ENCODE measurements at places on chromosomes 1 and 21. TPM values are rescaled to one million over a fixed set of nuclear protein-coding genes. Genes with fewer than 3 reads are reported as not detected.

Gene S100A7
- 0.38 TPM for total RNA-seq

Gene SIK1
- 33.2 TPM for total RNA-seq

Gene DUSP10
- total RNA-seq, result 36.6 TPM

Gene LENEP
- not detected for total RNA-seq

Gene DYNLT4
- total RNA-seq, result not detected

Gene DTL
- 0.26 TPM for total RNA-seq

Gene KRTAP10-12
- not detected for total RNA-seq

Gene AHCTF1
- total RNA-seq, result 28.2 TPM

Gene KIAA0040
- total RNA-seq, result 2.7 TPM
